ENCODE measurements at places on chromosomes 2 and 18.

DNA sequence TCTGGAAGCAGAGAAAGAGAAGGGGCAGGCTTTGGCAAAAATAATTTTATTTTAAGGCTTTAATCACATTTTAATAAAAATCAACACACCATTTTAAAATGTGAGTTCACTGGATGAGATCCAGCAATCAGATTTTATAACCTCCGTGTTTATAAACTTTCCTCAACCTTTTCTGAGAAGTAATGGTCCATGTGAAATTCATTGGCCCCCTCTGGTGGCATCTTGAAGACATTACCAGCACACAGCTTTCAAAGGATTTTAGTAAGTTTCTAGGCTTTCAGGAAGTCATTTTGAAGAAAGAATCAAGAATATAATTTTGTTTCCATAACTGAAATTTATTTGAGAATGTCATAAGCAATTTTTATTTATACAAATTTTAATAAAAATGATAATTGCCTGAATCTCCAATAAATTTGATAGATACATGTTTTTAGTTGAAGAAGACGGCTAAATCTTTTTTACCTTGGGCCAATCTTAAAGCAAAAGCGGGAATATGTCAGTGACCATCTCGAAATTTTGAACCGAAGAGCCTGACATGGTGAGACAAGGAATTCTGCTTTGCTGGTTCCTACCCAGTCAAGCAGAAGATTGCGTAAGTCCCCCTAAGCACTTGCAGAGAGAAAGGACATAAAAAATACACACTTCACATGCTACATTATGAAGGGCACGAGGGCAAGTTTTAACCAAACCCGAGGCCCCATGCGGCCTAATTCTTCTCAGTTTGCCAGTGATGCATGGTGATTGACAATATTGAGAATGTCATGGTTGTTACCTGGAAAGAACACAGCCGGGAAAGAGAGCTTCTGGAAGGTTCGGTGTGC, 128.4 kb upstream of the CBLN2 start:
- DNase-seq: no peak

DNA sequence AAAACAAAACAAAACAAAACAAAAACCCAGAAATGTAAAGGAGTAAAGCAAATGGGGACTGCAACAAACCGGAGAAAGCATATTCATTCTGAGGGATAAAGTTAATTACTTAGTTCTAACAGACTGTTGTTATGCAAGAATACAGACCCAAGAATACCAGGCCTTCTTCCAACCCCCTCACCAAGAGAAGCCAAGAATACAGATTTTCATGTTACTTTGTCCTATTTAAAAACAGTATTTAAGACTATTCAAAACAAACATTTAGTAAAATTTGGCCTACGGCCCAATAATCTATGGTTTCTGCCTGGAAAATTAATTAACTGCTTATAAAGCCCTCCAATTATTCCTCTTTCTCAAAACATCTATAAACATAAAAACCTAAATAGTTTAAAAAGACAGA, 91.4 kb downstream of the USP34 start:
- DNase-seq: no peak

DNA sequence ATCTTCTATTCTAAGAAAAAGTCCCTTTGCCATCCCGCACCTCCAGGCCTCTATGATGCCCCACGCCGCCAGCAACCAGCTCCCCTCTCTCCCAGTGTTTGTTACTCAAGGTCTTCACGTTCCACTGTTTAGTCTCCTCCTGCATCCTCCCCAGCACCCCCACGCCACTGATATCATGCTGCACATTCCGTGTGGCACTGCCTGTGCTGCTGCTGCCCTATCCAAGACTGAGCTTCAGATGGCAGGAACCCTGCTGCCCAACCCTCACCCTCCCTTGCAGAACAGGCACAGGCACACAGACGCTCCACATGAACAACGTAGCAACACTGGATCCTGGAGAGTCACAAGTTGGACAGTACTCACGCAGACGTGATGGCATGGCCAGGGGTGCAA, 35.3 kb downstream of the MYO5B start:
- no peak for DNase-seq

DNA sequence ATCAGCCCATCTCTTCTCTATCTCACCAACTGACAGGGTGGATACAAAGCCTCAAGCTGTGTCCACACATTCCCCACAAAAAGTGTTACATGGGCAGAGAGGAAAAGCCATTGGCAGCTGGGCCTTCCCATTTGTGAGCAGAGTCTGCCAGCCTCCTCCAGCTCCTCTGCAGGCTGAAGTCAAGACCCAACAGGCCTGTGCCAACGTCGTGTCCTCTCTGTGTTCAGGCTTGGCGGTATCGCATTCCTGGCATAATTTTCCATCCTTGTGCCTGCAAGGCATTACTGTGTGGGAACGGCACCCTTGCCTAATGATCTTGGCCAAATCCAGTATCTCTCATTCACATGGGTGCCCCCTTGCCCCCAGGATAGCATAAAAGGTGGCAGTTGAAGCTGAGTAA, 41.5 kb upstream of the APCDD1 start:
- DNase-seq: no peak

DNA sequence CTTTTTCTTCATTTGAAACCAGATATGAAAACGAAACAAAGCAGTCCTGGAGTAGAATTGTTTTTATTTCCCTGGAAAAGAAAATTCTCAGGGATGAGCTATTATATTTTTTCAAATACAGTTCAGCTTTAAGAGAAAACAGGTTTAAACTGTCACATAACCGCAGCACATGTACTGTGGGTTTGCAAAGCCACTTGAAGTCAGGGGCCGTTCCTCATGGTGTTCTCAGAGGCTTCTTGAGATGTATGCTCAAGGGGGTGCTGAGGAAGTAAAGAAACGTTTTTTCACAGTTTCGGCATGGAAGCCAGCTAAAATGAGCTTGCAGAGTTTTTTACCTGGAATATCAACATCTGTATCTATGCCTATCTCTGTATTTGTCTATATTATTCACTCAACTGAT, 225.3 kb downstream of the MC4R start:
- no peak for DNase-seq

DNA sequence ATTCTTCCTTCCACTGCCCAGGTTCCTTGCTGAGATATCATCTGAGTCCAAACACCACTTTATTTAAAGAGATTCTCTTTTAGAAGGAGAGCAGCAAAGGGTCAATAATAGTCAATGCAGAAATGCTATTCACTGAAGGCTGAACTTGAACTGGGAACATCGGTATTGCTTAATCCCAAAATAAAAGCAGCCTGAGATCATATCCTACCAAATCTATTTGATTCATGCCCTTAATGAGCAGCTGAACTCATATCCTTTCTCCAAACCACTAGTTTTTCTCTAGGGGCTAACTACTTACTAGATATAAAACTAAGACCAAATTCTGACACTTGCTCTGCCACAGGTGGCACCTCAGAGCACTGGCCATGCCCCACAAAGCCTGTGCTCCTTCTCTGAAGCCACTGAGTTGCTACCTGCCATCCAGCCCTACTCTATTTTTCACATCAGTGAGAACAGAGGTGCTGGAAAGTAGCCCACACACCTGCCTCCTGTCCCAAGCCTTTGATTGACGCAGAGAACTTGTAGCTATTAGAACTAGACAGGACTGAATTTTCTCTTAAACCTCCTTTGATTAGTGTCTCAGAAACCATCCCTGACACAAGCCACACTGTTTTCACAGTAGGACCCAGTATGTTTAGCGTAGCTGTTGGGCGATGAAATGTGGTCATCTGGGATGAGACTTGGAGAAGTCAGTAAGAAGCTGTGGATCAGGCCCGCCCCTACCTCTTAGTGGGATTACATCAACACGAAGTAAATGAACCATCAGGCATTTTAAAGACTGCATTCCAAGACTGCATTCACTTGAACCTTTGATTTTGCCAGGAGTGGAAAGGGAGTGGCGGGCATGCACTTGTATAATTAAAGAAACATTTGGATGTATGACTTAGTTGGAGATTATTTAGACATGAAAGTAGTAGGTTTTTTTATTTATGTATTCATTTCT, 124.3 kb downstream of the RBMS1 start:
- DNase-seq: no peak

- DNase-seq: no peak
Measured at GRCh38 chr2:67712484-67712883, 315.4 kb downstream of the ETAA1 start.

- DNase-seq: no peak
Measured at GRCh38 chr2:120631236-120631635, 104.4 kb upstream of the GLI2 start.

- no peak for DNase-seq
Measured at GRCh38 chr2:127575185-127575765, 39.8 kb downstream of the MYO7B start.

DNA sequence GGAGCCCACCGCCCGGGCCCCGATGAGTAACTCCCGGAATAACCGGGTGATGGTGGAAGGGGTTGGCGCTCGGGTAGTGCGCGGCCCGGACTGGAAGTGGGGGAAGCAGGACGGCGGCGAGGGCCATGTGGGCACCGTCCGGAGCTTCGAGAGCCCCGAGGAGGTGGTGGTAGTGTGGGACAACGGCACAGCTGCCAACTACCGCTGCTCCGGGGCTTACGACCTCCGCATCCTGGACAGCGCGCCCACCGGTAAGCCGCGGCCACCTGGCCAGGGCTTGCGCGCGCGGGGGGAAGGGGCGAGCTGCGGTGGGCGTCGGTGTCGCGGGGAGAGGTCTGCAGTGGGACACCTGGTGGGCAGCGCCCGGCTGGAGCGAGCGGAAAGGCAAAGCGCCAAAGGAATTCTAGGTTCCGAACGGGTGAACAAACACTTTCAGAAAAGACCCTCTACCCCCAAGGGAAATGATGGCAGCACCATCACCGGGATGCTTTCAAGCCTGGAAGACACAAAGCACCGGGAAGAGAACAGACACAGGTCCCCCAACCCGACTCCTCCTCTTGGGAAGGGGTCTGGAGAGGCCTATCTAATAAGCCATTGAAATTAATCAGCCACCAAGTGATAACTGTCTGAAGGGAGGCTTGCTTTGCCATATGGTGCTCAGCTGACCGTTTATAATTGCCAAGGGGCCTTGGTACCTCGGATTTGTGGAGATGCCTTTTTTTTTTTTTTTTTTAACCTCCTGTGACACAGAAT, 1.1 kb downstream of the MIB1 start:
- peak; percentile 49 for DNase-seq

DNA sequence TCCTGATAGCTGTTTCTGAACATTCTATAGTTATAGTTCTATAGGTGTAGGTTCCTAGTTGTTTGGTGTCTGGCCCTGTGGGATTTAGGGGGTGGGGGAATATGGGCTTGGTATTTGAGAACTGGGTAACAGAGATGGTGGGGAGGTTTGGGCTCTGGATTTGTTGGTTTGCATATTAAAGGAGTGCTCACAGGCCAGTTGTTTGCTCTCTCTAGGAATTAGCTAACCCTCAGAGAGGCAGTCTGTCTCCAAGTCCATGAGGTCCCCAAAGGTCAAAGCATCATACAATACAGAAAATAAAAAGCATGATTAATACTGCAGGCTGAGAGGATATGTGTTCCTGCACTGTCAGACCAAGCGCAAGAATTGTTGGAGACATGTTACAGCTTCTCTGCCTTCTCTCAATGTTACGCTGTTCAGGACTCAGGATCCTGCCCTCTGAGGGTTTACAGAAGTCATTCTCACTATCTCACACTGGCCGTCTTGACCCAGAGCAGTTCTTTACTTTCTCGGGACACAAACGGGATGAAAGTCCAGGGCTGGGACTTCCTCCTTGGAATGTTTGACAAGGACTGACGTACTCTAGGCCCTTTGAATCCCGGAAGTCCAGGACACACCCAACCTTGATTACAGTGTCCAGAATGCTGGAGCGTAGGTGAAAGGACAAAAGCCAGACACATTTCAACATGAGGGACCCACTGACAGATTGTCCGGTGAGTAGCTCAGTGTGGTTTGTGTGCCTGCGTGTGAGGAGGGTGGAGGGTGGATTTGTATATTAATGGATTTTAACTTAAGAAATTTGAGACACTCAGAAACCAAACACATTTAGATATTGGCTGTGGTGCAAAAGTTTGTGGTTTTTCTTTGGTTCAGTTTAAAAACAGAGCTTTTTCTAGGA, at the start of gene NOSTRIN:
TSS of gene NOSTRIN (plus strand) at position 677 of the 898 bp plus-strand sequence. CDS start at position 687, 10 bp downstream.
- DNase-seq: no peak

DNA sequence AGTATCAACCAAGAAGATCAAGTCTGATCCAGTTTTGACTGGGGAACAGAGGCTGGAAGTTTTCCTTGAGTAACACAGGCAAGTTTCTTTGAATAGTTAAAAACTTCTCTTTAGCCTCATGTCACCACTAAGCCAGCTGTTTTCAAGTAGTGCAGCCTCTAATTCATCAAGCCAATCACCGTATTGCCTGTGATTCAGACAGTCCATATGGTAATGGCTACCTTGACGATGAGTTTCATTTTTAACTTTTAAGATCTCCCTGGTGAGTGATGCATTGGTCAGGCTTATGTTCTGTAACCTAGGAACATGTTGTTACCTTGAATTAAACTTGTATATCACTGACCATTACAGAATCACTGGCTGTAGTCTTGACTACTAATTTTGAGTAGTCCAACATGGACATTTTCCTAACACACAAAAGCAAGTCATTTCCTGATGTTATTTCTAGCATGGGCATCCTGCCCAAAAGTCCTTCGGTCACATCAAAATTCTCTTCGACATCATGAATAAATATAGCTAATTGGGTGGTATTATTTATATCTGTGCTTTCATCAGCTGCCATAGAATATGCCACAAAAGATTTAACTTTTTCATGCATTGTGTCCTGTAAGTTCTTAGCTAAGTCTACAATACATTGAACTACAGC, 238.8 kb upstream of the GCFC2 start:
- DNase-seq: no peak

DNA sequence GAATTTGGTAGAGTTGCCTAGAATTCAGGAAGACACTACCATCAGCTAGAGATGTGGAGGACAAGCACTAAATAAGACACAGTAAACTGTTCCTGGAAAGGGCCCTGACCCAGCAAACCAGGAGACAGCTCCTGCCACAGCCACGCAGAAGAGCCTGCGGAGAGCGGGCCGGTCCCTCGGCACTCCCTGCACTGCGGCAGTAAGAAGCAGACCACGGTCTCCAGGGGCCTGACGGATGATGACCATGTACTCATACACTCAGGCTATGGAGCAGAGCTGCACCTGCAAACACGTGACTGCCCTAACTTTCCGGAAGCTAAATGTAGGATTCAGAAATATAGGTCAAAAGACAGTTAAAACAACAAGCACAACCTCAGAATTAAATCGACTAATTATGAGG, 72.9 kb downstream of the ZNF516 start:
- no peak for DNase-seq

DNA sequence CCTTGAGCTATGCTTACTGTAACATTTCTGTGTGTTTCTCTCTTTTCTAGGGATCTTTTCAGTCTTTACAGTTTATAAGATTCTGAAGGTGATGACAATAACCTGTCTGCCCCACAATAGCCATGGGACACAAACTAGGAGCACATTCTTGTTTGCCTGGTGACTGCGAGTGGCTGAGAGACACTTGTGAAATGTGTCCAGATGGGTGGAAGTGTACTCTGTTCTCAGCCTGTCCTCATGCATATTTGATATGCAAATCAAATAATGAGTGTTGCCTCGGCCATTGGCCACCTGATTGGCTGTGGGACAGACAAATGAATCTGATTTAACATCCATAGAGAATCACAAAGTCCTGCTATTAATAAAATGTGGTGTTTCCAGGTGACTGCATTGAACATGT, 246.2 kb downstream of the HNMT start:
- no peak for DNase-seq

- no peak for DNase-seq
Measured at GRCh38 chr2:140929849-140930248, 1201.0 kb downstream of the LRP1B start.

GRCh38 chr2:108583903-108584520, 49.7 kb downstream of the LIMS1 start:
- peak; percentile 66 for DNase-seq

- DNase-seq: no peak
Measured at GRCh38 chr18:78813156-78813555, 166.5 kb upstream of the SALL3 start.

GRCh38 chr2:241108271-241109209, 6.5 kb upstream of the MTERF4 start:
- peak; percentile 9 for DNase-seq

All from activated CD4-positive, alpha-beta memory T cell treated with anti-CD3 and anti-CD28 coated beads for 36 hours (primary cell).